ENCODE measurements at places on chromosomes 5 and 9. TPM values are rescaled to one million over a fixed set of nuclear protein-coding genes. Genes with fewer than 3 reads are reported as not detected.

Gene IL5
- not detected for total RNA-seq

Gene CCDC171
- 1.6 TPM for total RNA-seq

Gene SLC36A3
- not detected for total RNA-seq

Gene SLC6A3
- total RNA-seq, result not detected

Gene ESM1
- not detected for total RNA-seq

Gene TBCA
- total RNA-seq, result 114 TPM

Gene FAM169A
- 3.0 TPM for total RNA-seq

Gene SPATA31C1
- total RNA-seq, result not detected

Gene PCDHB9
- 0.81 TPM for total RNA-seq

Gene MBLAC2
- 3.8 TPM for total RNA-seq

Gene TERT
- total RNA-seq, result not detected

Gene EQTN
- not detected for total RNA-seq

Gene ORM2
- not detected for total RNA-seq

Gene SPAG8
- total RNA-seq, result 1.8 TPM

Gene PRDM9
- not detected for total RNA-seq

Gene SCGB3A1
- not detected for total RNA-seq

Gene SIMC1
- total RNA-seq, result 3.6 TPM

Gene PDLIM7
- total RNA-seq, result 37.0 TPM

Gene POC5
- 2.3 TPM for total RNA-seq

Gene PLEKHG4B
- not detected for total RNA-seq

Gene TUT7
- 12.3 TPM for total RNA-seq

Gene NR4A3
- total RNA-seq, result 3.7 TPM

Gene TOR4A
- total RNA-seq, result 16.6 TPM

Gene HMCN2
- 5.2 TPM for total RNA-seq

Gene SLC45A2
- total RNA-seq, result not detected

Gene FOXD4
- total RNA-seq, result not detected

Gene TRUB2
- total RNA-seq, result 35.5 TPM

Measured in Right ventricle myocardium superior (tissue), 1 donor.